ENCODE measurements at places on chromosomes 4 and X.

GRCh38 chr4:54061873-54062272 lies 2.5 kb downstream of the CHIC2 start:
- no peak for DNase-seq

GRCh38 chr4:147822128-147822527 lies 90.2 kb downstream of the ARHGAP10 start:
- peak; percentile 82 for DNase-seq

DNA sequence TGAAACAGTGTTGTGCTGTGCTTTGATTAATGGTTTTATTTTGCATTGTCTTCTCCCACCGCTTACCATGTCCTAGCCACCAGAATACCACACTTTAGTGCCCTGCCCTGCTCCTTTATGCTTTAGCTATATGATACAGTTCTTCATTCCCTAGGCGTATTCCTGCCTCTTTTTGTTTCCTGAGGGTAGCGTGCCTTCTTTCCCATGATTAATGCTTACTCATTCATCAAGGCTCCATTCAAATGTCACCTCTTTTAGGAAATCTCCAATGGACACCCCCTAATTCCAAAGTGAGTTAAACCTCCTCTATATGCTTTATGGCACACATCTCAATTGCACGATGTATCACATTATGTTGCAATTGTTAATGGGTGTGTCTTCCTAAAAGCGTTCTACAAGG lies 46.3 kb downstream of the SPANXD start:
- DNase-seq = no peak

GRCh38 chrX:7542587-7543380 lies 300.2 kb upstream of the VCX start:
- no peak for DNase-seq

DNA sequence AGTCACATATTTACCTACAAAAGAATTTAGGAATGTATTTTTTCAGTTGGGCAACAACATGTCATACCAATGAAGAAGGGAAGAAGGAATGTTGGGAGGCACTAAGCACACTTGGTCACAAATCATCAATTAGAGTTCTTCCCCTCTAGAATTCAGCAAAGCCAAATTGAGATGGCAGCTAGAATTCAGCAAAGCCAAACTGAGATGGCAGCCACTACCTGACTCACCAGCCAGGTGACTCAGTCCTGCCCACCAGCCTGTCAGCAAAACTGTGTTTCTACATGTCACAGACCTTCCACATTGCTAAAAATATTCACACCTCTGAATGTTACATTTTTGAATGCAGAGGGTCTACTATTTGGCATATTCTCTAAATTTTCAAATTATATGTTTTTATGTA lies 63.2 kb upstream of the NOCT start:
- peak; percentile 60 for DNase-seq

GRCh38 chr4:4559596-4559995 lies 17.7 kb upstream of the STX18 start:
- peak; percentile 66 for DNase-seq

GRCh38 chr4:36187723-36188333 lies 56.5 kb downstream of the ARAP2 start:
- no peak for DNase-seq

GRCh38 chr4:15912961-15913630 lies 25.4 kb downstream of the FGFBP1 start:
- no peak for DNase-seq

DNA sequence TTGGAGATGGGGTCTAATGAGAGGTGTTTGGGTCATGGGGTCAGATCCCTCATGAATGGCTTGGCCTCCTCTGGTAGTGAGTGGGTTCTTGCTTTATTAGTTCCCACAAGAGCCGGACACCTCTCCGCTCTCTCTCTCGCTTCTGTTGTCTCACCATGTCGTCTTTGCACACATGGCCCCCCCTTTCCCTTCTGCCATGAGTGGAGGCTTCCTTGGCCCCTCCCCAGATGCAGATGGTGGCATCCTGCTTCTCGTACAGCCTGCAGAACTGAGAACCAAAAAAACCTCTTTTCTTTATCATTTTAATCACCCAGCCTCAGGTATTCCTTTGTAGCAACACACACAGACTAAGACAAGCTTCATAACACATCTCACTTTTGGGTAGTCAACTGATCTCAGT lies 49.6 kb upstream of the SPRY1 start:
- no peak for DNase-seq

- DNase-seq = no peak
Observed at GRCh38 chr4:81963015-81963762, 410.6 kb downstream of the HNRNPD start.

GRCh38 chr4:76782837-76783236 lies 115.1 kb downstream of the SOWAHB start:
- DNase-seq = peak; percentile 40

- DNase-seq = no peak
Observed at GRCh38 chr4:158860856-158861255, 92.0 kb downstream of the FNIP2 start.

- no peak for DNase-seq
Observed at GRCh38 chr4:161314371-161314770, 849.4 kb downstream of the FSTL5 start.

- DNase-seq = no peak
Observed at GRCh38 chr4:150385606-150386005, 196.3 kb upstream of the MAB21L2 start.

GRCh38 chrX:8520791-8521190 lies 56.2 kb downstream of the VCX3B start:
- no peak for DNase-seq

- no peak for DNase-seq
Observed at GRCh38 chrX:153469811-153470410, 465 bp downstream of the HAUS7 start.

GRCh38 chr4:187183826-187184225 lies 460.2 kb upstream of the FAT1 start:
- DNase-seq = no peak

DNA sequence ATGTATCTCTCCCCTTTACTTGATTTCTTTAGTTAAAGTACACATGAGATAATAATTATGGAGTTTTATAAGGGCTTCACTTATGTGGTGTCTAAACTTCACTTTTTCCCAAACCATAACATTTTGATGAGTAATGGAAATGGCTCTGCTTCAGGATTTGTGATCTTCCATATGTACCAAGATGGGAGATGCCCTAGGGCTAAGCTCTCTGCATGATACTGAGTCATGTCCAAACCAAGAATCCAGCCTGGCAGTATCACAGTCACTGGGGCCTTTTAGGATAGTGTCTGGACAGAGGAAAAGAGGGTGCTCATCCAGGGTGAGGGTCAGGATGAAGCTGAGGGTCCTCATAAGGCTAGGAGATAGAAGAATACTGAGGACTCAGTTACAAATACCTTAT lies 47.9 kb upstream of the PAGE3 start:
- DNase-seq = peak; percentile 12

DNA sequence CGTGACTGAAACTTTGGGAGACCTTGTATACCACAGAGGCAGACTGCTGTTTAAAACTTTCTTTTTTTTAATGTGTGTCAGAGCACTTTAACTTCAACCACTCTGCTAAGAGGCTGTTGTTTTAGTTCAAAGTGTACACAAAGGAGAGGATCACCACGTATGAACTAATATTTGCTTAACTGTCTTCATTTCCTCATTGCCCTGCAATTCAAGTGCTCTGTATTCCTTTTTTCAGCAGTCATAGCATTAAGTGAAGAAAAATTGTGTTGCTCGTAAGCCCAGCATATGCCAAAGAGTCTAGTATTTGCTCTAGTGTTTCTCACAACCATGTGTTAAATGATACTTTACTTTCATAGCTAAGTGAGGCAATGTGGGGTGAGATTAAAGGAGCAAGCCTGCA lies 63.0 kb upstream of the HHIP start:
- no peak for DNase-seq

DNA sequence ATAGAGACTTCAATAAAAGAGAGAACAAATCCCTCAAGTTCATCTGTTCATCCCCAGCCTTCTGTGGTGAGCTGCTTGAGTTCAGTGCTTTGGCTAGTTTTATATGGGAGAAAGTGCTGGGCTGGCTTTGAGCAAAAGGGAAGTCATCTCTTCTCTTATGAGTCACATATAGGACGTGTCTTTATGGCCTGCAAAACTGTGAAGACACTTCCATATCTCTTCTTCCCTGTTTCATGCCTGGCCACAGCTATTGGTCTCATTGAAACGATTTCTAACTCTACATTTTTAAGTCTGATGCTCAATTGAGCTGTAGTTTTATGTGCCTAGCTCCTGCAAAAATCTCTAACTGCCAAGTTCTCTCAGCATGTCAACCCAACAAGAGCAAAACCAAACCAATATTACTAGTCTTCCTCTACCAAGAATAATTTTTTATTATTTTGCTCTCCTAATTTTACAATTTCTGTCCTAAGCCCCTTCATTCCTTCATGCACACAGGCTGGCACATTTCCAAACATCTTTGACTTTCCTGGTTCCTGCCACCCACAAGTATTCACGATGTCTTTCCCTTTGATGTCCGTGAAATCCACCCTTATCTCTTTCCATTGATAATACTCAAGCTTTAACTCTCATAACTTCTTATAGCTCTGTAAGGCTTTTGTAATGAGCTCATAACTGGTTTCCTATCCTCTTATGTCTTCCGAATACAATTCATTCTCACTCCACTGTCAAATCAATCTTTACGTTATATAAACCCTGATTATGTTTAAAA lies 165.3 kb downstream of the BTC start:
- no peak for DNase-seq

DNA sequence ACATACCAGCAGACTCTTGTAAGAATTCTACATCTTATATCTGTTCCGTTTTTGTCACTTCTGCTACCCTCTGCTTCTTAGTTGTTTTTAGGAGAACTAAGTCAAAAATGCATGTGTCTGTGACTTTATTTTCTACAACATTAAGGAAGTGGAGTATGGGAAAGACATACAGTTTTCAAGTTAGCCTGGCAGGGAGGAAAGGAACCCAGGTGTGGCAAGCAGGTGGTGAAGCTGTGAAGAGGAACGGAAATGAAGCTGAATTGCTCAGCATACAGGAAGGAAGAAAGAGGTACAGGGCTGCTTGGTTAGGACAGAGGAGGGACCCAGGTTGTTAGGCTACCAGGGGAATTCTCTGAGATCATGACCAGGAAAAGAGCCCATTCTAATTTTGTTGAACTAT lies 9.4 kb downstream of the GPRIN3 start:
- DNase-seq = no peak

GRCh38 chr4:136392576-136392975 lies 1139.7 kb downstream of the PCDH18 start:
- no peak for DNase-seq

- no peak for DNase-seq
Observed at GRCh38 chr4:78150543-78150864, 93.4 kb downstream of the FRAS1 start.

- DNase-seq = no peak
Observed at GRCh38 chrX:1134976-1135375, 77.5 kb downstream of the CRLF2 start.

- DNase-seq = no peak
Observed at GRCh38 chr4:109803924-109804571, 2.2 kb upstream of the CFI start.

GRCh38 chrX:49041744-49042580 lies 1.2 kb downstream of the TFE3 start:
- peak; percentile 20 for DNase-seq

DNA sequence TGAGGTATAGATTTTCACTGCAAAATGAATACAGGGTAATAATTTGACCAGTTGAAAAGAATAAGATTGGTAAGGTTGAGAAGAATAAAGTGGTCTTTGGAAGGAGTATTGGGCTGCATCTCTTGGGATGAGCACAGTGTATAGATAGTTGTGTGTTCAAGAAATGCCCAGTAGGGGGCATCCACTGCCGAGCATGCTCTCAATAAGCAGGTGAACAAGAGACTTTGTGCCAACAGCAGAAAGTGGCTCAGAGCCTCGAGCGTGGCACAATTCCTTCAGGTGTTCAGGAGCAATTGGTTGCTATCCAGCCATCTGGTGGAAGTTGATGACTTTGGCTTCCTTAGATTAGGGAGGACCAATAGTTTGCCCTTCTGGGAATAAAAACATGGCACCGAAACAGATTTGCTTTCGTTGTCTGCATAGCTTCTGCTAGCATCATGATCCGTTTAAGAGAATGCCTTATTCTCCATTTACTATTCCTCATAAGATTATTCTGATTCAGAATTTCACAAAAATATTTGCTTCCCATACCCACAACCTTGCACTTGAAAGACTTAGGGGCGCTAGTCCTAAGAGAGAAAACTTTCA lies 258.1 kb upstream of the NEIL3 start:
- DNase-seq = no peak

GRCh38 chr4:166165829-166166420 lies 292.9 kb downstream of the TLL1 start:
- no peak for DNase-seq

GRCh38 chrX:38970845-38971244 lies 169.6 kb downstream of the MID1IP1 start:
- no peak for DNase-seq

GRCh38 chrX:51461053-51462044 lies 35.0 kb downstream of the NUDT11 start:
- no peak for DNase-seq

DNA sequence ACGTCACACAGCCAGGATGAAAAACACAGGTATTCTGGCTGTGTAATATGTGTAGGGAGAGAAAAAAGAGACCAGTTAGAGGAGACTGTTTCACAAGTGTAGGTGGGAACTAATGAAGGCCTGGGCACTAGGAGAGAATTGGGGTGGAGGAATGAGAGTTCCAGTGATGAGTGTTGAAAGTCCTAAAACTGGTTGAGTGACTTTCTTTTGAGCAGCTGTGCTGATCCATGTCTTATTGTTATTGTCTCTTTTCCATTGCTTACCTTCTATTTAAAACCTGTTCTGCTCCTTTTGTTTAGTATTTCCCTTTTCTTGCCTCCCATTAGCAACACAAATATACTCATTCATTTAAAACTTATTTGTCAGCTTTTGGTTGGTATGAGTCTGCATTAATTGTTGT lies 88.7 kb downstream of the PDLIM5 start:
- DNase-seq = peak; percentile 82

GRCh38 chr4:119038116-119038841 lies 97.4 kb upstream of the MYOZ2 start:
- DNase-seq = no peak

- DNase-seq = no peak
Observed at GRCh38 chrX:30282527-30282926, 26.7 kb downstream of the NR0B1 start.

- no peak for DNase-seq
Observed at GRCh38 chr4:163772238-163772637, 277.7 kb downstream of the TMA16 start.

GRCh38 chr4:36189511-36190226 lies 54.6 kb downstream of the ARAP2 start:
- no peak for DNase-seq

- DNase-seq = no peak
Observed at GRCh38 chr4:172104539-172104938, 291.3 kb downstream of the GALNTL6 start.

DNA sequence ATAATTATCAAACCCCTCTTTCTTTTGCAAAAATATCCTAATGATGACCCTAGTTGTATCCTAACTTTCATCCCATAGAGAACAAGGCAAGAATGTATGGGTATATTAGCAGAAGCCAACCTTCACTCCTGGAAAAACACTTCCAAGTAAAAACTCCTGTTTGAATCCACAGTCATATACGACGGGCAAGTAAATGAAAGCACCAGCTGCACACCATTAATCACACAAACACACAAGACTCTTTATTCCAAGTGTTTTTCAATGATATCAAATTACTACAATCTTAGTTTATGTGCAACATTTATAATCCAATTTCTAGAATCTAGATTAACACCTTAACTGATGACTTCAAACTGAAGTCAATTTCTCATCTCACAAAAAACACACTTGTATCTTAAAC lies 22.9 kb downstream of the ACSL4 start:
- no peak for DNase-seq

Measured in epithelial cell of prostate (primary cell).